Activated CD8-positive, alpha-beta T cell treated with anti-CD3 and anti-CD28 coated beads for 36 hours (primary cell): ENCODE measurements at places on chromosomes 7 and 10. TPM values are rescaled to one million over a fixed set of nuclear protein-coding genes. Genes with fewer than 3 reads are reported as not detected.

DENND2A gene
- not detected for total RNA-seq

PGAM2 gene
- total RNA-seq: not detected

FAM25C gene
- total RNA-seq: not detected

GPR85 gene
- not detected for total RNA-seq

TAS2R5 gene
- total RNA-seq: 1.8 TPM

NEURL1 gene
- 1.9 TPM for total RNA-seq

ABLIM1 gene
- 155 TPM for total RNA-seq

MACC1 gene
- 0.38 TPM for total RNA-seq

LOXL4 gene
- total RNA-seq: not detected

CDC123 gene
- 123 TPM for total RNA-seq

TYSND1 gene
- 20.3 TPM for total RNA-seq

TAS2R4 gene
- total RNA-seq: 0.54 TPM

SPDYE2 gene
- not detected for total RNA-seq

CYP3A7 gene
- total RNA-seq: not detected

KLHL7 gene
- total RNA-seq: 17.1 TPM

ADRA2A gene
- total RNA-seq: not detected

MAGI2 gene
- 0.04 TPM for total RNA-seq

AS3MT gene
- total RNA-seq: not detected

CCDC71L gene
- total RNA-seq: 20.9 TPM

ATP6V0A4 gene
- total RNA-seq: not detected

MICU1 gene
- 29.9 TPM for total RNA-seq

NPFFR1 gene
- not detected for total RNA-seq

ADRB1 gene
- total RNA-seq: 0.27 TPM

NPSR1 gene
- not detected for total RNA-seq

CYP26C1 gene
- total RNA-seq: not detected

PKD2L1 gene
- not detected for total RNA-seq

TSPAN33 gene
- total RNA-seq: 11.0 TPM

PON3 gene
- total RNA-seq: not detected

MUC12 gene
- total RNA-seq: 0.54 TPM

IDI1 gene
- total RNA-seq: 67.7 TPM

SKIDA1 gene
- total RNA-seq: 0.36 TPM

DLX5 gene
- total RNA-seq: not detected

HDAC9 gene
- total RNA-seq: 3.0 TPM

VPS26A gene
- total RNA-seq: 33.1 TPM

NPVF gene
- total RNA-seq: not detected

MSMB gene
- total RNA-seq: not detected

MYL10 gene
- not detected for total RNA-seq

SLC13A1 gene
- total RNA-seq: not detected

FASTK gene
- 54.0 TPM for total RNA-seq

AZGP1 gene
- total RNA-seq: not detected

SEC24C gene
- total RNA-seq: 88.7 TPM

CHAT gene
- total RNA-seq: not detected
